ACHN (cell line): ENCODE measurements at places on chromosomes 7 and 10.

DNA sequence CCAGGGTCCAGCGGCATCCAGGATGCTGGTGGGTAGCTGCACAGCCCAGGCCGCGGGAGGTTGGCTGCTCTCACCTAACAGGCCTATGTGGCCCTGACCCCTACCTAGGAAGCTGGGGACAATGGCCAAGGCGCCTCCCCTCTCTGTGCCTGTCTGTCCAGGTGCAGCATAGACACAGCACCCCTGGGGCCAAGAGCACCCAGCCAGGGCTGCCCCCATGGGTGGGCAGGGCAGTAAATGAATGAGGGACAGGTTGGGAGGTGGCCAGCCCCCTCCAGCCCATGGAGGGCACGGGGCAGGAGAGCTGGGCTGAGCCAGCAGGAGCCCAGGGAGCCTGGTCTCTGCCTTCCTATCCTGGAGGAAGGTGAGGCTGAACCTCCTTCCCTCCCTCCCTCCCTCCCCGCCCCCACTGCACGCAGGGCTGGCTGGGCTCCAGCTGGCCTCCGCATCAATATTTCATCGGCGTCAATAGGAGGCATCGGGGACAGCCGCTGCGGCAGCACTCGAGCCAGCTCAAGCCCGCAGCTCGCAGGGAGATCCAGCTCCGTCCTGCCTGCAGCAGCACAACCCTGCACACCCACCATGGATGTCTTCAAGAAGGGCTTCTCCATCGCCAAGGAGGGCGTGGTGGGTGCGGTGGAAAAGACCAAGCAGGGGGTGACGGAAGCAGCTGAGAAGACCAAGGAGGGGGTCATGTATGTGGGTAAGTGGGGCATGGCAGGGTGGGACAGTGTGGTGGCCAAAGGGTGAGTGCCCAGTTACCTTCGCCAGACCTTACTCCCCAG, at the start of gene SNCG:
SNCG (plus strand) TSS at position 484 of the 785 bp plus-strand sequence; CDS start at position 583, 99 bp downstream.
- no peak for DNase-seq

- peak; percentile 66 for DNase-seq
Measured at GRCh38 chr10:96789571-96790108, 42.5 kb upstream of the LCOR start.

DNA sequence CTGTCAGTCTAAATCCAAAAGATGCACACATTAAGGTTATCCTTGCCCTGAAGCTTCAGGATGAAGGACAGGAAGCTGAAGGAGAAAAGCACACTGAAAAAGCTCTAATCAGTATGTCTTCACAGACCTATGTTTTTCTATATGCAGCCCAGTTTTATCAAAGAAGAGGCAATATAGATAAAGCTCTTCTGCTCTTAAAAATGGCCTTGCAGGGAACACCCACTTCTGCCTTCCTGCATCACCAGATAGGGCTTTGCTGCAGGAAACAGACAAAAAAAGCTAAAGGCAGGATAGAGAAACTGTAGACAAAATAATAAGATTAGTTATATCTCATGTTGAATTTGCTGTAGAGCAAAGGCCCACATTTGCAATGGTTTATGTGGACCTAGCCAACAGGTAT, 14.9 kb upstream of the IFIT1B start:
- no peak for DNase-seq

DNA sequence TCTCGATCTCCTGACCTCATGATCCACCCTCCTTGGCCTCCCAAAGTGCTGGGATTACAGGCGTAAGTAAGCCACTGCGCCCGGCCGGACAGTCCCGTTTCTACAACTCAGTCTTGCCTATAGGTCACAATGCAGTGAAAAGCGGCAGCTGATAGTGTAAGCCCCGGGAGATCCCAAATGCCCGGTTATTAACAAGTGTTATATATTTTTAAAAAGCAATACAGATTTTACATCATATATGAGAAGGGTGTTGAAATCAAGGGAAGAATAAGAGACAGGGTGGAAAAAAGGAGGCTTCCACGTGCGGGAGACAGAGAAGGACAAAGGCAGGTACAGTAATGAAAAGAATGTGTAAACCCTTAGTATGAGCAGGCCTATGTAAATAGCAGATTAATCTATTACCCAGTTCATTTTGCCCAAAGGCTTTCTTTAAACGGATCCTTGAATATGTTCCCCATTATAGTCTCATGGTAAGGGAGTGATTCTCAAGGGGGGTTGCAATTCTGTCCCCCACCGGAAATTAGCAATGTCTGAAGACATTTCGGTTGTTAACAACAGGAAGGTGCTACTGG, 170.8 kb downstream of the PDE1C start:
- DNase-seq, result no peak

DNA sequence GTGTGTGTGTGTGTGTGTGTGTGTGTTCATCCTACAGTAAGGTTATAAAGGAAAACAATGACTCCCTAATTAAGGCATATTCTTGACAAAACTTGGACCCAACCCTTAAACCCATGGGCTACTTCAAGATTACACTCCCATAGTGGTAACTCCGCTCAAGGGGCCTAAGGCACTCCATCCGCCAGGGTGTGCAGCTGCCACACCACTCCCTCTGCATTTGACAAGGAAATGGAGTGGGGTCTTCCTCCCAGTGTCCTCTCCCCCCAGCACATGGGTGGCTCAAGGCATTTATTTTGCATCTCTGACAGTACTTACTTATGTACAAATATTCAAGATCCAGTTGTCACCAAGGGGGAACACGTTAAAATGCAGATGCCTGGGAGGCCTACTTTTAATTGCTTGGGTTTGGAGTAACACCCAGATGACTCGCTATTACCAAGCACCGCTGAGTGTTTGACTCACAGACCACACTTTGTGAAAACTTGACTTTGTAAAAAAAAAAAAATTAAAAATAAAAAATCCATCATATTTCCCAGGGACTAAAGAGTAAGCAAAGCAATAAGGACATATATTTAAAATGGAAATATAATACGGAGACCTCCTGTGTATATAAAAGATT, 53.0 kb upstream of the AGR3 start:
- peak; percentile 52 for DNase-seq

DNA sequence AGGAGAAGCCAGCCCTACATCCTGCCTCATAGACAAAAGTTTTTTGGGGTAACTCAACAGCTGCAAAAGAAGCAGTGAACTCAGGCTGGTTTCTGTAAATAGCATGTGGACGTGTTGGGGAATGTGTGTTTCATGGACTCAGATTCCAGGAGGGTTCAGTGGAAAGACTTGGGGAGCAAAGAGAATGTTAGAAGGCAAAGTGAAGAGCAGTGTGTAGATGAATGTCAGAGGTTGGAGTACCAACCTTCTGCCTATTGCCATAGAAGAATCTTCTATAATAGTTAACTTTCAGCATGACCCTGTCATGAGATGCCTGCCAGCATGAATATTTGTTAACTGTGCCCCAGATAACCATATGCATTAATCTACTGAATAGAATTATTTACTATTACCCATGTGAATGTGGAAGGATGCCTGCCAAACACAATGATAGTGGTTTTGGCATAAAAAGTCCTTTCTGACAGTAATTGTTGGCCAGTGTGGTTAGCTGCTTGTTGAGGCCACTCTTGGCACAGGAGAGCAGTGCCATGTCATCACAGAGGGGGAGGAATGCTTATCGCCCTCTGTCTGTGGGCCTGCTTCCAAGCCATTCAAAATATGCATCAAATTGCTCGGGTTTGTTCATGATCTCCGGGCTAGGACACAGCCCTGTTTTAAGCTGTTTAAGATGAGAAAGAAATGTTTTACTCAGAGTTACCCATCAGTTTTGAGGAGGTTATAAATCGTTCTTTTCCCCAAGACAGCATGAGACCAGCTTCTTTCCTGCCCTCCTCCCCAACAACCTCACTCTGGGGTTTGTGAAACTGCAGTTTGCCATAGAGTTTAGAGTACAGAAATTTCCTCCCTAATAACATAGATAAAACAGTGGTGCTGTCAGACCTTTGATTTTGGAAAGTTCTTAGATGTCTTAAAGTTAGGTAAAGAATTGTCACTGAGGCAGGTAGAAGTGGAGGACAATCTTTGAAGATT, 165.3 kb downstream of the WNT2 start:
- DNase-seq, result peak; percentile 89

- DNase-seq, result no peak
Measured at GRCh38 chr10:77575271-77576006, 62.2 kb downstream of the KCNMA1 start.

GRCh38 chr10:130073912-130074311, 36.7 kb downstream of the C10orf143 start:
- no peak for DNase-seq

DNA sequence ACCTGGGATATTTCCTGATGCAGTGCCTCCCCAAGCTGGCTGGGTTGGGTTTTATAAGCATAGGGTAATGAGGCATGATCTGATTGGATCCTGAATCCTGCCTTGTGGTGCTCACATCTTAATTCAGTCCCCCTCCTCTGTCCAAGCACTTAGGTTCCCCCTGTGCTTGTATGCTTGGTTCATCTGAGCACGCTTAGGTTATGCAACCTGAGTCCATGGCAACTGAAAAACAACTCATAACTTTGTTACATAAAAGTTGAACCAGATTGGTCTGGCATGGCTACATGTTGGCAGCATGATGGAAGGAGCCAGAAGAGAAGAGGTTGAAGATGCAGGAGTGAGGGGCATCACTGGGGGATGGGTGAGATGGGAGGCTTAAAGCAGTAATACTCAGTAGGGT, 57.3 kb upstream of the OSBPL3 start:
- no peak for DNase-seq

- DNase-seq, result no peak
Measured at GRCh38 chr10:109698086-109698485, 225.2 kb downstream of the XPNPEP1 start.

GRCh38 chr10:35854661-35855060, 212.6 kb upstream of the FZD8 start:
- no peak for DNase-seq

DNA sequence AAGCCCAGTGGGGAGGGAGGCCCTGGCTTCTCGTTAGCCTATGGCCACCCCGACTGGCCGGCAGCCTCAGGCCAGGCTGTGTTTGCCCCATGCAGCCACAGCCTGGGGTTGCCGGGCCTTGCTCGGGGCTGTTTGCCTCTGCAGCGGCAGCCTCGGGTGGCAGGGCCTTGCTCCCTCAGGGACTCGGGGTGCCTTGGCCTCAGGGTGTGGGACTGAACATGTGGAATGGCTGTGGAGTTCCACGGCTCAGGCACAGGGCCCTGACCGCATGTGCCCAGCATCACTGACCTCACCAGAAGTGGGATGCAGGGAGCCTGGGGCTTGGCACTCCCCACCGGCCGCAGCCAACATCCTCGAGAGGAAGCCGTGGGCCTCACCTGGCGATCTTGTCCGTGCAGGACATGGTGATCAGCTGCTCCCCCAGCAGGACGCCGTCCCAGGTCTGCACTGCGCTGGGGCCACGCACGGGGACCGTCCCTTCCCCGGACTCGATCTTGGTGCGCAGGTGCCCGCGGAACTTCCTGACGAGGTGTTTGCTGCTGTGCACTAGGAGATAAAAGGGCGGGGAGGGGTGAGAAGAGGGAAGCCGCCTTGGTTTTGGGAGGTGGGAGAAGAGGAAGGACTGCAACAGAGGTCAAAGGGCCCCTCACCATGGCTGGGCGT, 160.5 kb downstream of the WDR37 start:
- no peak for DNase-seq

DNA sequence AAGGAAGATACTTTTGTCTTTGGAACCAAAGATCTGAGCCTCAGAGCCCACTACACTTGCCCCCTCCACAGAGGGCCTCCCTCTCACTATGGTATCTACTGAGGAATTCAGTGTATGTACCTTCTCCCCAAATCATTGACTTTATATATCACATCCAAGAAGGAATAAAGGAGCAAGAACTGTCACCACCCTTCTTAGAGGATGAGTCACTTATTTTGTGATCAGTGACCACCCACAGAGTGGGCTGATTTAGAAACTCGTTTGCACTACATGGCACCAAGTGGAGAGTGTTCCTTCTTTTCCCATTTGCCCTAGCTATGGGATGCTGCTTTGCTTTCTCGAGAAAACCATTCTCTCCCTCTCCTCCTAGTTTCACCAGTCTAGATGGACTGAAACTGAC, 5.7 kb downstream of the TMEM243 start:
- no peak for DNase-seq

GRCh38 chr7:70484255-70484654, 647.7 kb upstream of the GALNT17 start:
- no peak for DNase-seq

- peak; percentile 68 for DNase-seq
Measured at GRCh38 chr7:66697449-66698438, 42.8 kb upstream of the RABGEF1 start.

GRCh38 chr10:132063432-132063831, 2.3 kb upstream of the JAKMIP3 start:
- no peak for DNase-seq

- DNase-seq, result peak; percentile 48
Measured at GRCh38 chr10:34580643-34581042, 234.5 kb downstream of the PARD3 start.

- DNase-seq, result no peak
Measured at GRCh38 chr7:121608785-121609184, 212.7 kb upstream of the FAM3C start.

GRCh38 chr10:69160809-69161241, 19.2 kb upstream of the SUPV3L1 start:
- peak; percentile 6 for DNase-seq

- no peak for DNase-seq
Measured at GRCh38 chr7:70640266-70640833, 491.6 kb upstream of the GALNT17 start.

DNA sequence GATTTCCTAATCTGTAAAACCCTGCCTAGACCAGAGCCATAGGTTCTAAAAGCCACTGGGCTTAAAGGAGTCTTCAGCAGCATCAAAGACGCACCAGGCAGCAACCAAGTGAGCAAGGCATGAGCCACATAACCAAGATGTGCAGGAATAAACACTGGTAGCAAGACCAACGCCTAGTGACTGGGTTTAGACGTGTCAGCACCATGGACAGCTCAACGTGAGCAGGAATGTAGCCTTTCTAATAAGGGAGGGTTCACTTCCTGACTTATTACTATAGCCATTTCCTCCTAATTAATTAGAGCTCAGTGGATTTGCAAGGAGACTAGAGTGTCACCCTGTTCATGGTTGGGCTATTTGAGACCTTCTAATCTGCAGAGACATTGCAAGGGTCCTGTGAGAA, 223.7 kb downstream of the LHFPL3 start:
- DNase-seq, result peak; percentile 70

DNA sequence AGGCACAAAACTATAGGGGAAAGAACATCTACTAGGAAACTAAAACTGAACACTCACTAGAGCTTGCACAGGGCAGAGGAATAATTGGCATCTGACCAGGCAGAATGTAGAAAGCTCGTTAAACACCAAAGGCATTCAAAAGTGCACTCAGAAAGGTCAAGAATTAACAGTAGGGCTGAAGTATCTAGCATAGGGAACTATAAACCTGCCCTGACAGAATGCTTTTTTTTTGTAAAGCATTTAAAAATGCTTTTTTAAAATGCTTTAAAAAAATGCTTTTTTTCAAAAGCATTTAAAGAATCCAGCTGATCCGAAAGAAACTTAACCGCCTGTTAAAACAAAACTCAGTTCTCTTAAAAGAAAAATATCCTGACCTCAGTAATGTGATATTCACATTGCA, 74.6 kb upstream of the EGFR start:
- DNase-seq, result no peak

- no peak for DNase-seq
Measured at GRCh38 chr10:73238990-73239566, 8.0 kb downstream of the DNAJC9 start.

DNA sequence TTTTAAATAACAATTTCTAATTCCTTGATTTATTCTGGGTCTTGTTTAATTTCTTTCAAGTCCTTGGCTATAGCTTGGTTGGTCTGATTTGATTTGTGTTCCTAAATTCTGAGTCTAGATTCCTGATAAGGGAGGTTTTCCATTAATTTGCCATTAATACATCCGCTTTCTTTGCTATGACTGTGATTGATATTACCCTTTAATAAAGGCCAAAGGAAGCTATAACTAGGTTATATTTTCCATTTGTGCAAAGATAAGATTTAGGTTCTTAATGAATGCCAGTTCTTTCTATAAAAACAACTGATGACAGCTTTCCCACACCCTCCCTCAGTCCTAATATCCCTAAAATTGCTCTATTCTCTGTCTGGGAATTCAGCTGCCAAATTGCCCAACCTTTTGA, 28.2 kb downstream of the NDUFB2 start:
- DNase-seq, result no peak
